ENCODE measurements at places on chromosomes 1 and 21. TPM values are rescaled to one million over a fixed set of nuclear protein-coding genes. Genes with fewer than 3 reads are reported as not detected.

DNA sequence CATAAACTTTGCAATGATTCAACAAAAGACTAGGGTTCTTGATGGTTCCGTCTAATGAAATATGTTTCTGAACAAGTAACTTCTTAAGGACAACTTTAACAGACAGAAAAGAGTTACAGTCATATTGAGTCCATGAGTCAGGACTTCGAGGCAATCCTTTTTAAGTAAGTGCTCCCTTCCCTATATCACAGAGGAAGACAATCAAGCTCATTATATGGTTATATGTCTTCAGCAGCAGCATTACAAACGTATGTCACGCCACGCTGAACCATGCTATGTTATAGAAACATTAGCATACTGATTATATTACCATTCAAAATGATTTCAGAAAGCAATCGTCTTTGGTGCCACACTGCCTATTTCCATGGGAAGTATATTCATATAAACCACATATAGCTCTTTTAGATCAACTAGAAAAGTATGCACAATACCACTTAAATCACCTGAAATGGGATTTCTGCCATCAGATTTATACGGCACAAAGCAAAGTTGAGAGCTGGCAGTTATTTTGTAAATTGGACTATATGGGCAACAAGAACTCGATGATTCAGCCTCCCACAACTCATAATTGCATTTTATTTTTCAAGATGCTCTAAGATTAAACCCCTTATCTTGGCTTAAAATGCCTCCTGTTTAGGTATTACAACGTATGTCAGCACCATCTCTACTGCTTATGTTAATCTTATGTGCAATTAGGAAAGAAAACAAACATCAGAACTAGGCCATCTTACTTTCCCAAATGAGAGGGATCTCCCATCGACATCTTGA is 111.3 kb upstream of the SAMSN1 start:
- DNase-seq = no peak

The PTPRU gene
- 74.6 TPM for total RNA-seq

- DNase-seq = peak; percentile 63
Observed at GRCh38 chr1:225766967-225767633, 10.5 kb upstream of the SRP9 start.

GRCh38 chr1:239308701-239309333 is 77.6 kb upstream of the CHRM3 start:
- no peak for DNase-seq

GRCh38 chr1:66480162-66480561 is 53.8 kb upstream of the SGIP1 start:
- DNase-seq = no peak

Data from dorsolateral prefrontal cortex (tissue), 122 donors.